Activated naive CD8-positive, alpha-beta T cell treated with anti-CD3 and anti-CD28 coated beads, Interleukin-2, amount 10 ng/mL, durations not matched to agents 7 days and 5 days (primary cell): ENCODE measurements at places on chromosomes 4 and X. TPM values are rescaled to one million over a fixed set of nuclear protein-coding genes. Genes with fewer than 3 reads are reported as not detected.

- no peak overlapping the region for H3K27ac ChIP-seq
- peaks cover 8% of the 10 kb centered on the region for H3K27me3 ChIP-seq
- H3K36me3 ChIP-seq, result no peaks in the 10 kb centered on the region
- H3K4me3 ChIP-seq, result no peak overlapping the region
- H3K4me1 ChIP-seq, result no peaks in the 10 kb centered on the region
Observed at GRCh38 chr4:158255727-158256324, 45.5 kb downstream of the TMEM144 start.

- H3K36me3 ChIP-seq, result no peaks in the 10 kb centered on the region
- no peaks in the 10 kb centered on the region for H3K27me3 ChIP-seq
- H3K4me1 ChIP-seq, result no peaks in the 10 kb centered on the region
- H3K27ac ChIP-seq, result no peak overlapping the region
- no peak overlapping the region for H3K4me3 ChIP-seq
Observed at GRCh38 chr4:149026696-149027095, 584.5 kb upstream of the NR3C2 start.

DNA sequence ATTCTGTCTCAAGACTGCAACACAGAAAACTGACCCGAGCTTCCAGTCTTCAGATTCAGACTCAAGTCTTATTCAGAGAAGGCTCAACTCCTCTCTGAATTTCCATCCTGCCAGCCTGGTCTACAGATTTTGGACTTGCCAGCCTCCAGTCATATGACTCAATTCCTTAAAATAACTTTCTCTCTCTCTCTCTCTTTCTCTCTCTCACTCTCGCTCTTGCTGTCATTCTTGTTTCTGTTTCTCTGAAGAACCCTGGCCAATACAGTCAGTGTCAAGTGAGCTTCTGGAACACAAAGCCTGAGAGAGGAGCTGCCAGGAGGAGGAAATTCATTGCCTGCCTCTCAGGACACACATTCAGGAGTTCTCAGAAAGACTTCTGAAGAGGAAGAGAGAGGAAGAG, 154.9 kb downstream of the PARM1 start:
- H3K4me1 ChIP-seq, result no peaks in the 10 kb centered on the region
- no peaks in the 10 kb centered on the region for H3K36me3 ChIP-seq
- no peak overlapping the region for H3K27ac ChIP-seq
- H3K27me3 ChIP-seq, result no peaks in the 10 kb centered on the region
- no peak overlapping the region for H3K4me3 ChIP-seq
- DNase-seq, result no peak

GRCh38 chr4:145939856-145940255, 1.2 kb upstream of the ZNF827 start:
- H3K27ac ChIP-seq, result no peak overlapping the region
- H3K4me1 ChIP-seq, result peaks cover 15% of the 10 kb centered on the region
- no peak overlapping the region for H3K4me3 ChIP-seq
- no peak for DNase-seq
- peaks cover 3% of the 10 kb centered on the region for H3K36me3 ChIP-seq

DNA sequence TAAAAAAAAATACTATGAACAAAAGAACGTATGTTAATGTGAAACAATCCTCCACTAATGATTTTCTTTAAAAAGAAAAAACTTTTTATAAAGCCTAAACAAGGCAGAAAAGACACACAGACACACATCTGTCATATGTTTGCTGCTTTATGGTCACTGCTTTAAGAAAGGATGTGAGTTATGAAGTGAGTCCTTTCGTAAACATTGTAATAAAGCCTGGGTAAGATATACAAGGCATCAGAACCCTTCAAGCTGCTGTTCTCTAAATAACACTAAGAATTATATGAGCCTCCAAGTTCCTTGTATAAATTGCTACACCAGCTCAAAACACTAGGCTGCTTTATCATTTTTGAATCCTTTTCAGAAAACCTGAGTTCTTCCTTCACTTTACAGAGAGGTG, 81.6 kb downstream of the FBXO8 start:
- H3K4me1 ChIP-seq, result no peaks in the 10 kb centered on the region
- H3K27ac ChIP-seq, result no peak overlapping the region
- no peak overlapping the region for H3K4me3 ChIP-seq
- no peaks in the 10 kb centered on the region for H3K36me3 ChIP-seq
- peaks cover 36% of the 10 kb centered on the region for H3K27me3 ChIP-seq

DNA sequence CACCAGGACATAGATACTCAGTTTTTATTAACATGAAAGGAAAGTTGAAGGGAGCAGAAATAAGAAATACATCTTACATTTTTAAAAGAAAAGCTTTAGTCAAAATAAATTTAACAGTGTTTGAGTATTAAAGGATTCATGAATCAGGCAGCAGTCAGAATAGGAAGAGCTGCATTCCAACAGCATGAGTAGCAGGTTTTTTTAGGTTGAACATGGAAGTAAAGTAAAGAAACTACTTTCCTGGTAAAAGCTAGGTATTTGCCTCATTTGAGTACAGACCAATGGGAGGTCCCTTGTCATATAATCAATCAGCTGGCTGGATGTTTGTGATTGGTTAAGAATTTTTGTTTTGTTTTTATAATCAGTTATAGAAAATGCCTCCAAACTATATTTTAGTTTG, 645.9 kb upstream of the INTU start:
- no peaks in the 10 kb centered on the region for H3K27me3 ChIP-seq
- no peaks in the 10 kb centered on the region for H3K36me3 ChIP-seq
- no peak overlapping the region for H3K27ac ChIP-seq

DNA sequence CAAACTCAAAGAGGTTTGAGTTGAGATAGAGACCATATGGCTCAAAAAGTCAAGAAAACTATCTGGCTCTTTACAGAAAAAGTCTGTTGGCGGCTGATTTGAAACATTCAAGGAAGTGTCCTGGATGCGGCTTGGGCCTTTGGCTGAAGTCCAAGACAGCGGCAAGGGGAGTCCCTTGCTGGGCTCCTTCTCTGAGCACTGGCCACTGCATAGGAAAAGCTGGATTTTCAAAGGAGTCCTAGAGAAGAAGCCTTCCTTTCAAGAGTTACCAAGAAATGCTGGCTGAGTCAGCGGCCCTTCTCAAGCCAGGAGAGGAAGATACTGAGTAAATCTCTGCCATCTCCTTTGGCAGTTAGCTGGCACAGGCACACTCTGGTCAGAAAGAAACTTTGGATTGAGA, 12.1 kb downstream of the APLN start:
- H3K36me3 ChIP-seq, result no peaks in the 10 kb centered on the region
- DNase-seq, result no peak
- H3K27ac ChIP-seq, result no peak overlapping the region
- H3K4me3 ChIP-seq, result no peak overlapping the region
- peaks cover 2% of the 10 kb centered on the region for H3K27me3 ChIP-seq

The MAGEA4 gene
- not detected for total RNA-seq

DNA sequence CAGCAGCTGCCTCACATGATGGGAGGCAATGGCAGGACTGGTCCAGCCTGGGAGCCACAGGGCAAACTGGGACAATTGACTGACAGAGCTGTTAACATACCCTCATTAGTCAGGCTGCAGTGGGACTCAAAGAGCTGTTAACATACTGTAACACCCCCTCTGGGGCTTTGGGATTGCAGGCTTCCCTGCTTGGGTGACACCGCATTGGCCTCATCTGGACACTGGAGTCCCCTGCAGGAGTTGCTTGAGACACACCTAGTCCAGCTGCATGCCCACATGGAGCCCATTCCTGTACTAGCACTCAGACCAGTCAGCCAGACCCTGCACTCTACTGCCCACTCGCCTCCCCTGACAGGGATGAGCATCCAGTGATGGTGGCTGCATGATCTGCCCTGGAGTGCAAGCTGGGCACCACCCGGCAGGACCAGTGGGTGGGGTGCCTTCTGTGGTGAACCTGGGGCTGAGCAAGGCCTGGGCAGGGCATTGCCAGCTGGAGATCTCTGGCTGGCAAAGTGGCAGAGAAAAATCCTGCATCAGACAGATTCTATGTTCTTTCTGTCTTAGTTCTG, 138.8 kb downstream of the DTHD1 start:
- H3K27me3 ChIP-seq, result peaks cover 14% of the 10 kb centered on the region
- H3K36me3 ChIP-seq, result no peaks in the 10 kb centered on the region
- no peaks in the 10 kb centered on the region for H3K4me1 ChIP-seq
- no peak overlapping the region for H3K27ac ChIP-seq
- H3K4me3 ChIP-seq, result no peak overlapping the region

The HEPH gene
- total RNA-seq, result not detected

The C1GALT1C1 gene
- total RNA-seq, result 20.2 TPM

DNA sequence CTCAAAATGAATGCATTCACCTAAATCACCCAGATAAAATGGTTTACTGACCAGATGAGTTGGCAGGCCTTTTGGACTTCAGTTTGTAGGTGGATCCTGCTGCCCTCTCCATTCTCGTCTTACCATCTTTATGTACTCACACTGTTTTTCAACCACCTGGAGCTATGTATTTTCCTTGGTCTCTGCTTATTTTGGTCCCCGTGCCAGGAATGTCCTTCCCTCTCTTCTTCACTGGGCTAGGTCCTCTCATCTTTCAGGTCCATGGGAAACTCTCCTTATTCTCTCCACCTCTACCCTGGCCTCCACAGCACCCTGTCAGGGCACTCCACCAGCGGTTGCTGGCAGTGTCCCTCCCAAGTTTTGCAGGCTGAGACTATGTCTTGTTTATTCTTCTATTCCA, 2.6 kb downstream of the GPRIN3 start:
- peaks cover 50% of the 10 kb centered on the region for H3K4me1 ChIP-seq
- no peaks in the 10 kb centered on the region for H3K27me3 ChIP-seq
- H3K36me3 ChIP-seq, result peaks cover 18% of the 10 kb centered on the region
- no peak for DNase-seq

The PPP1R2C gene
- not detected for total RNA-seq

The RAI2 gene
- total RNA-seq, result not detected

The MAOA gene
- total RNA-seq, result 0.14 TPM

GRCh38 chr4:59960143-59960542, 1240.0 kb upstream of the ADGRL3 start:
- no peak overlapping the region for H3K27ac ChIP-seq
- no peak for DNase-seq
- no peaks in the 10 kb centered on the region for H3K27me3 ChIP-seq
- H3K36me3 ChIP-seq, result no peaks in the 10 kb centered on the region

GRCh38 chr4:140556372-140557085, 12.2 kb downstream of the UCP1 start:
- no peak for DNase-seq
- H3K4me1 ChIP-seq, result peaks cover 7% of the 10 kb centered on the region
- H3K36me3 ChIP-seq, result peaks cover 3% of the 10 kb centered on the region
- H3K27me3 ChIP-seq, result peaks cover 32% of the 10 kb centered on the region
- H3K27ac ChIP-seq, result no peak overlapping the region
- H3K4me3 ChIP-seq, result no peak overlapping the region

DNA sequence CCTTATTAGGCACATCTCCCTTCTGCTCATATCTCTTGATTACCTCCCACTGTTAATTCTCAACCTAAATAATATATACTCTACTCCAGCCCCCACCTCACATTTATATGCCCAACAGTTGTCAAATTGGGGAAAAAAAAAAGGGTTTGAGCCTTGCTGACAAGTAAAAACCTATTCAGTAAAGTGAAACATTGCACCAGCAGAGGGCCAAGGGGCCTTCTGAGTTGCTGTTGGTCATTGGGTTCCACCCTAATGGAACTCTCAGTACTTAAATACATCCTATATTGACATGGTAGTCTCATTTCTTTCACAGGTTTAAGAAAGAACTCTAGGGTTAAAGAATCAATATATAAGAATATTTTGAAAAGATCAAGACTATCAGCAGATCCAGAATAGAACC, 362.2 kb downstream of the SMARCA1 start:
- no peak for DNase-seq
- no peaks in the 10 kb centered on the region for H3K36me3 ChIP-seq
- no peaks in the 10 kb centered on the region for H3K4me1 ChIP-seq
- no peak overlapping the region for H3K4me3 ChIP-seq

GRCh38 chr4:155339588-155339987, 37.2 kb downstream of the MAP9 start:
- H3K27ac ChIP-seq, result no peak overlapping the region
- no peak for DNase-seq
- H3K4me1 ChIP-seq, result no peaks in the 10 kb centered on the region
- no peak overlapping the region for H3K4me3 ChIP-seq

GRCh38 chrX:27336466-27337091, 126.6 kb downstream of the PPP4R3C start:
- H3K27ac ChIP-seq, result no peak overlapping the region
- H3K27me3 ChIP-seq, result no peaks in the 10 kb centered on the region
- DNase-seq, result peak; percentile 24
- H3K36me3 ChIP-seq, result no peaks in the 10 kb centered on the region
- H3K4me1 ChIP-seq, result no peaks in the 10 kb centered on the region

DNA sequence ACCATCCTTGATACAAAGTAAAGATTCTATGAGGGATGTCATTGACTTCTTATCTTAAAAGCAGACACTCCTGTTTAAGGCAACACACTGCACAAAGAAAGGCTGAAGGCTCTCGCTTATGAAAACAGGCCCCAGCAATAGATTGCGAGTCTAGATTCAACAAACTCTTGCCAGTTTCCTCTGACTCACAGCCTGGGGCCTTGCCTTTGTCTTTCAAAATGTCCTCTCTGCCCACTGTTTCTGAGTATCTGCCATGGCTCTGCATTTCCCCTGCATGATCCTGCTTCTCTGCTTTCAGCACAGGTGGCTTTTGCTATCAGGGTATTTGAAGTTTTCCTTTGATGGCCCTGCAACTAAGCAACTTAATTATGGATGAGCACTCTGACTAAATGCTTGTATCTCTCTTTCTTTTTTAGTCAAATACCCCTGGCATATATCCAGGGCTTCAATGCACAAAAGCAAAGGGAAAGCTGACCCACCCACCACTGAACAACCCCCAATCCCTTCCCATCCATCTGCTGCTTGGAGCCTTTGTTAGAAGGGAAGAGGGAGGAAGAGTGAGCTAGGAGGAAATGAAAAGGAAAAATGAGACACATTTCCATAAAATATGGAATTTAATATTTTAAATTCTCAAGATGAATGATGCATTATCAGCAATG, 32.2 kb downstream of the NDP start:
- no peaks in the 10 kb centered on the region for H3K36me3 ChIP-seq
- DNase-seq, result no peak
- H3K4me1 ChIP-seq, result no peaks in the 10 kb centered on the region
- peaks cover 3% of the 10 kb centered on the region for H3K27me3 ChIP-seq

The GPR78 gene
- not detected for total RNA-seq

DNA sequence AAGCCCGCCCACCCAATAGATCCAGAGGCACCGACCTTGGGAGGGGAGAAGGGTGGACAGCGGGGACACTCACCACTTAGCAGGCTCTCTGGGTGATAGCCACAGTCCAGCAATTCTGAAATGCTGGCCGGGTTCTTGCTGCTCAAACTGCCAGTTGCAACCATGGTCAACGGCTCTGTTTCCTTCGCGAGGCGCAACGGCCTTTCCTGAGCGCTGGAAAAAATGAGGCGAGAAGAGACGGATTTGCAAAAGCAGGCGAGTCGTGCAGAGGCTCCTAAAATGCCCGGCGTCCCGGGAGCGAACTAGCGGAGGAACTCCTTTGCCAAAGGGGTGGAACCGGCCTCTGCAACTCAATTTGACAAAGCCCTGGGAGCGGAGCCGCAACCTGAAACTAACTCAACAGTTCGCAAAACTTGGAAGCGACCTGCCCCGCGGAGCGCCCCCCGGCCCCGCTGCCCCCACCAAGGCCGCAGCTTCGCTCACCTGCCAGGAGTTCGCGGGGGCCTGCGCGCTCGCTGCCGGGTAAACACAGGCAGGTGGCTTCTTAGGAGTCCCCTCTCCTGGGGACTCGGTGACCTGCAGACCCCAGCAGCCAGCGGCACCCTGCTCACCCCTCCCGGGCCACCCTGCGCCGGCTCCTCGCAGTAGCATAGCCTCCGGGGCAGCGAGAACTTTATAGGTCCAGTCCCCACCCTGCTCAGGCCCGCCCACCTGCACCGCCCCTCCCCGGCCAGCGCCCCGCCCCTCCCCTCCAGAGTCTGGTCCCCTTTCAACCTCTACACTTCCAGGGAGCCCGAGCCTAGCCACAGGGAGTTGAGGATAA, at the start of gene DDIT4L:
DDIT4L (minus strand) TSS at position 649 of the 823 bp plus-strand sequence; CDS start at position 164, 485 bp downstream.
- peak within 1 kb of the TSS; percentile 15 for H3K27ac ChIP-seq
- H3K36me3 ChIP-seq, result no peaks in the 10 kb centered on the region
- peaks cover 57% of the 10 kb centered on the region for H3K27me3 ChIP-seq
- H3K4me3 ChIP-seq, result peak within 1 kb of the TSS; percentile 73
- DNase-seq, result peak; percentile 39
